ENCODE measurements at places on chromosomes 5 and 9. TPM values are rescaled to one million over a fixed set of nuclear protein-coding genes. Genes with fewer than 3 reads are reported as not detected.

GRIN1 gene
- 0.12 TPM for polyA plus RNA-seq

SPINK13 gene
- polyA plus RNA-seq: not detected

ARHGEF39 gene
- 9.0 TPM for polyA plus RNA-seq

PRDM9 gene
- polyA plus RNA-seq: not detected

FAM81B gene
- polyA plus RNA-seq: 5.7 TPM

FBP1 gene
- polyA plus RNA-seq: 49.8 TPM

AGXT2 gene
- 43.2 TPM for polyA plus RNA-seq

SYK gene
- 26.8 TPM for polyA plus RNA-seq

SAXO1 gene
- 0.17 TPM for polyA plus RNA-seq

TERT gene
- polyA plus RNA-seq: 0.25 TPM

DRD1 gene
- polyA plus RNA-seq: not detected

GTF3C4 gene
- polyA plus RNA-seq: 28.8 TPM
